ENCODE measurements at places on chromosomes 5 and 9.

- DNase-seq: no peak
Measured at GRCh38 chr5:123068368-123068938, 20.6 kb upstream of the PRDM6 start.

GRCh38 chr9:82082563-82082962, 94.0 kb downstream of the SPATA31D1 start:
- DNase-seq: no peak

- DNase-seq: no peak
Measured at GRCh38 chr9:137353223-137354152, 51.4 kb upstream of the NRARP start.

- peak; percentile 30 for DNase-seq
Measured at GRCh38 chr5:154972476-154973080, 31.7 kb downstream of the MRPL22 start.

Measured in GM12865 (cell line).